Bronchial epithelial cell (primary cell): ENCODE measurements at places on chromosomes 6 and 20. TPM values are rescaled to one million over a fixed set of nuclear protein-coding genes. Genes with fewer than 3 reads are reported as not detected.

DNA sequence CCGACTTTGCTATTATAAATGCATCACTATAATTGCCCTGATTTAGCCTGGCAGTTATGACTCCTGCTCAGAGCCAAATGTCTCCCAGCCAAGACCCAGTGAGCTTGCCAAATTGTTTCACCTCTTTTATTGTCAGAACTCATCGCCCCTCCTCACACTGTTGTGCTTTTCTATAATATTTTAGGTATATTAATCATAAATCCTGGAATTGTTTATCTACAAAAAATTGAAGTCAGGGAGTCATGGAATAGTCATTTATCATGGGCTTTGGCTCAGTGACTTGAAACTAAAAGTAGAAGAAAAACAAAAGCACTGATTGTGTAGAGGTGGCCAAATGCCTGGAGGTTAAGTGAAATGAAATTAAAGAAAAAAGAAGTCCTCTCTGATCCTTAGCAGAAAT is 85.6 kb downstream of the PFDN4 start:
- DNase-seq: no peak

DNA sequence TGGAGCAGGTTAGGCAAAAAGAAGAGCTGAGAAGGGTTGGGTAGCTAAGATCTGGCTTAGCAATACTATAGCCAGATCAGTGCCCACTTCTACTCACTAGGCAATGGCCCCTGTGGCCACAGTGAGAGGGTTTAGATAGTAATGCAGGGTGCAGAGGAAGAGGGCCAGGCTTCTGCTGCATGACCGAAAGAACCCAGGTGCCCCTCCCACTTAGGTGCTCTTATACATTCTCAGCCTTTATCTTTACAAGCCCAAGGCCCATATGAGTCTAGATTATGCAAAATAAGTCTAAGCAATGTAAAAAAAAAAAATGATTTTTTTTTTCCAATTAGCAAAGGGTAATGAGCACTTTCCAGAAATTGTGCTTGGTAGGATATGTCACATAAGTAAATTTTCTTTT is 171.3 kb downstream of the CD24 start:
- no peak for DNase-seq

DNA sequence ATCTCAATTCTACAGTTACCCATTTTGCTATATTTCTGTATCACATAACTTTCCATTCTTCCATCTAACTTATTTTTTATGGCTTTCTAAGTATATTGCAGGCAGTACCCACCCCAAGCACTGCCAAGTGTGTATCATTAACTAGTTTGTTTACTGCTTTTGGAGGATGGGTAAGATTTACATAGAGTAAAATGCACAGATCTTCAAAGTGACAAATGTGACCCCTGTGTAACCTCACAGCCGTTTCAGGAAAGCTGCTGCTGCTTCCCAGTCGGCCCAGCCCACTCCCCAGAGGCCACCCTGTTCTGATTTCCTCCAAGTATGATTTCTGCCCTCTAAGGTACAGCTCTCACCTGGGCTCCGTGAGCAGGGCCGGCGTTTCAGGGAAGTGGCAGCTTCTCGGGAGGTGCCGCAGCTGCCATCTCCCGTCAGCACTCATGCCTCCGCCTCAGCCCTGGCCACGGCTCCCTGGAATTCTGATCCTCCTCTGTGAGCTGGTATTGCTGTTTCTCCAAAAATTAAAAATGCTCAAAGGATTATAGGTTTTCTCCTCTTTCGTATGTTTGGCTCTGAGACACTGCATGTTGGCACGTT is 15.0 kb upstream of the MAP1LC3A start:
- DNase-seq: no peak

GRCh38 chr6:6665555-6666243 is 77.2 kb downstream of the LY86 start:
- DNase-seq: no peak

DNA sequence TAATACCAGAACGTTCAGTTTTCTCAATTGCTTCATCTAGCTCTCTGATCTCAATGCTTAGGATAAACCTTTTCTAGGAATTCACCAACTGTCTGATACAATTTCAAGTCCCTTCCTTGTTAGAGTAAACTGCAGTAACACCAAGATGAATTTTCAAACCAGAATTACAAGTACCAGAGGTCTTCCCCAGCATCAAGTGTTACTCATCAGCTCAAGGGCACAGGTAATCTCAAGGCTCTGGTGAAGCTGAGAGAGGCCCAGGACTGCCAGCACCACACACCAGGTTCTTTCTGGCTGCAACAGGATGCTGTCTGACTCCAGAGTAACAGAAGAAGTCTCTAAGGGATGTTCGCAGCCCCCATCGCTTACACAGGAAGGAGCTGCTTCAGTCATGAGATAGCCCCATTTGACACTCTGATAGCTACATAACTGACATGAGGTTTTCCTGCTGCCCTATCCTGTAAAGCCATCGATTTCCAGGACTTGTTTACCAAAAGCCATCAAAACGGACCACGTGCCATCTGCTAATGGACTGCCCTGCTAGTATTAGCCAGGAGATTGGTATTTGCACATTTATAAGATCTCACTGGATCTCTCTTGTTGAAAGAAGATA is 549.4 kb downstream of the UTRN start:
- peak; percentile 13 for DNase-seq

DNA sequence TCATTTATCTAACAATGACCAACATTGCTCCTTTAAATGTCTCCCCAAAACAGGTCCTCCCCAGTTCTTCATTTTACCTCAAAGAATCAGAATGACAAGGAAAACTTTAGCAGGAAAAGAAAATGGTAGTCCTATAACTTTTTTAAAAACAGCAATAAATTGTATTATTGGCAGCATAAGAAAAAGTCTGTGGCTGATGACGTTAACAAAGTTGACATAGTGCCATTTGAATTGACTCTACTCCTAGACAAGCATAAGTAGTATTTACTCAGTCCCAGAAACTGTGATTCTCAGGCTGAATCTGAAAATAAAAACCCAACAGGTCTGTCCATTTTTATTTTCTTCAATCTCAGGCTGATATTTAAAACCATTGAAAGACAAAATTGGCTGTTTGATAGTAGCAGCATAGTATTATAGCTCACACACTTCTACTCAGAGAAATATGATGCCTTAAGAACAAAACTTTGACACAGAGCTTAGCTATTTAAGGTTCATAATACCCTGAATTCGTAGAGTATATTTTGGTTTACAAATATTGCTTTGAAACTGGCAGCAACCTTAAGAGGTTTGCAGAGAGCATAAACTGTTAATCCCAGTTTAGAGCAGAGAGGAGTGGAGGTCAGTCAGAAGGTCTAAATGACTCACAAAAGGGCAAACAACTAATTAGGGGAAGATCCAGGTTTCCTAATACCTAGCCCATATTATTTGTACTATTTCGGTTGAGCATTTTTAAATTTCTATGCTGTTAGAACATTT is 35.0 kb upstream of the TENT5A start:
- DNase-seq: peak; percentile 40

DNA sequence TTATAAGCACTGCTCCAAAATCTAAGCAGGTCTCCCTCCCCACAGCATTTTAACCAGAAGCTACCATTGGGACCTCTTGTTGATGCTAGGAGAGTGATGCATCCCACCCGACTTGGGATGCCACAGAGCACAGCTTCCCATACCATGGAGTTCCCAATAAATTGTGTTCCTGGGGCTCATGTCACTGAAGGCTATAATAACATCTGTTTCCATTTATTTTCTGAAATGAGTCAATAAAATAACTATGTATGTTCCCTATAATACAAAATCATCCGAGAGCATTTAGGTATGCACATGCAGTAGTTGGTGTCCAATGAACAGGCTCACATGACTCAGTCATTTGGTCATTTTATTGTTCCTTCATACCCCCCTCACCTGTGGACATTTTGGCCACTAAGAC is 204.2 kb downstream of the TBC1D7 start:
- no peak for DNase-seq

DNA sequence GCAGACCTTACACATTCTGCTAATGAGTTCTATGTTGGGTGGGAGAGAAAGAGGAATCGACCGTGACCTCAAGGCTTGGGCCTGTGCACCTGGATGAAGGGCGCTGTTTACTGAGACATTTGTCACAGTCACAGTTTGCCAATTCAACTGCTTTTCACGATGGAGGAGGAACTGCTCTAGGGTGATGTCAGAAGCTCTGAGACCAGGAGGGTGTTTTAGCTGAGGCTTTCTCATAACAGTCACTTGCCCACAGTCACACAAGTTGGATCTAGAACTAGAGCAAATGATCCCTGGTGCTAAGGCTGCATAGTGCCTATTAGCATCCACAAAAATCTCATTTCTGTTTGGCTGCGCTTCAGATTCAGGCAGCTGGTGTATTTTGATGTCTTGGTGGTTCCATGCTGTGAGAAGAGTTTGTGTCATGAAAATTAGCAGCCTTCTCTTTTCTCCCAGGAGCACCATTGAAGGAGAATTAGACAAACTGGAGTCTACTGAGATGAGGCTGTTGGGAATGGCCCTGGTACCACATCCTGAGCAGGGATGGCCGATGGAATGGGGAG is 83.3 kb upstream of the TGM3 start:
- DNase-seq: no peak

DNA sequence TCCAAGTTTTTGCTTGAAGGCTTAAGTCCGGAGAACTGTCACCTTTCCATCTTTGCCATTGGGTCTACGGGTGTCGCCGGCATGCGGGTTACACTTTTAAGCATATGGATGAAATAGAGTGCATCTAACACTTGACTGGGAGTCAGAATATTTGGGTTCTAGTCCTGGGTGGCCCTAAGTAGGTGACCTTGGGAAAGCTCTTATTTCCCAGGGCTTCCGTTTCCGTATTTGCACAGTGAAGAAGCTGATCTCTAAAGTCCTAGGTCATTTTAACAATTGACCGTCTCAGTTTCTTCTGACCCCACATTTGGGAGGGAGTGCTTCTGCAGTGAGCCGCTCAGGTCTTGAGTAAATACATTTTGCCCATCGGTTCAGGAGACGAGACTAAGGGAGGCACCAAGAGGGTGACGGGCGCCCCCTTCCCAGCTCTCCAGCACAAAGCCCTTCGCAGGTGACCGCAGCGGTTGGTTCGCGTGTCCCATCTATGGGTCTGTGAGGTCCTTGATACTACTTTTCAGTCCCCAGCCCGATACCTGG is 651 bp upstream of the BLTP3A start:
- no peak for DNase-seq

The VGLL2 gene
- total RNA-seq: not detected in 2 replicates
